K562 (cell line): ENCODE measurements at places on chromosomes 4 and X. TPM values are rescaled to one million over a fixed set of nuclear protein-coding genes. Genes with fewer than 3 reads are reported as not detected.

DNA sequence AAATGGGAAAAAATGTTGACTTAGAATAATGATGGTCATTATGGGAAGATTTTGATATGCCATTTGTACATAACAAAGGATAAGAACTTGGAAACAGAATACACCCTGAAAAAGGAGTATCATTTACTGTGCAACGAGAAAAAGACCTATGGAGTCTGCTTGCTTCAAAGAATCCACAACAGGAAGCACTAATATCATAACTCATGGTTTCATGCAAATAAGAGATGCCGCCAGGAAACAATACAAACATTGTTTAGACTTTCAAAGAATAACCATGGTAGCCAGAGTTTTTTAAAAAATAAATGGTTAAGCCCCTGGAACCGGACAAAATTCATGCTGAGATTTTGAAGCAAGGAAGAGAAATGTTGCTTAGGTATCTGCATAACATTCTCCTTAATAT, 139.9 kb upstream of the ETNPPL start:
- H3K36me3 ChIP-seq, result no peaks in the 10 kb centered on the region
- H3K27me3 ChIP-seq, result no peaks in the 10 kb centered on the region

- no peaks in the 10 kb centered on the region for H3K27me3 ChIP-seq
- H3K36me3 ChIP-seq, result peaks cover 6% of the 10 kb centered on the region; the same call in 1 of the 3 replicates
- H3K4me1 ChIP-seq, result no peaks in the 10 kb centered on the region
- DNase-seq, result no peak
- no peak overlapping the region for H3K27ac ChIP-seq
Measured at GRCh38 chr4:158243071-158243470, 32.8 kb downstream of the TMEM144 start.

DNA sequence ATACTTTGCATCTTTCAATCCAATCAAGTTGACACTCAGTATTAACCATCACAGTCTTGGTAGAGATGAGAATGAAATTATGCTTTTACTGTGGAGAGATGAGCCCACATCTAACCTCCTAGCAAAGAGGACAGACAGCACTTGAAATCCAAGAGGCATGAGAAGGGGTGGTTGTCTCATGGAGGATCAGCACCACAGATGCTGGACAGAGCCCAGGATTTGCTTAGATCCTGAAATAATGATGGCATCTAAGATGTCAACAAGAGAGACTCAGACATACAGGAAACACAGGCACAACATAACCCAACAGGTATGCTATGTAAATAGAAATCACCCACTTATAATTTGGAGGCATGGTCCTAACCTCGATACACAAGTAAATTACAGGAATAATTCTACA, 74.3 kb upstream of the VCX2 start:
- no peaks in the 10 kb centered on the region for H3K27me3 ChIP-seq
- H3K4me3 ChIP-seq, result no peak overlapping the region
- no peak for DNase-seq
- H3K27ac ChIP-seq, result no peak overlapping the region
- no peaks in the 10 kb centered on the region for H3K36me3 ChIP-seq
- H3K4me1 ChIP-seq, result no peaks in the 10 kb centered on the region

DNA sequence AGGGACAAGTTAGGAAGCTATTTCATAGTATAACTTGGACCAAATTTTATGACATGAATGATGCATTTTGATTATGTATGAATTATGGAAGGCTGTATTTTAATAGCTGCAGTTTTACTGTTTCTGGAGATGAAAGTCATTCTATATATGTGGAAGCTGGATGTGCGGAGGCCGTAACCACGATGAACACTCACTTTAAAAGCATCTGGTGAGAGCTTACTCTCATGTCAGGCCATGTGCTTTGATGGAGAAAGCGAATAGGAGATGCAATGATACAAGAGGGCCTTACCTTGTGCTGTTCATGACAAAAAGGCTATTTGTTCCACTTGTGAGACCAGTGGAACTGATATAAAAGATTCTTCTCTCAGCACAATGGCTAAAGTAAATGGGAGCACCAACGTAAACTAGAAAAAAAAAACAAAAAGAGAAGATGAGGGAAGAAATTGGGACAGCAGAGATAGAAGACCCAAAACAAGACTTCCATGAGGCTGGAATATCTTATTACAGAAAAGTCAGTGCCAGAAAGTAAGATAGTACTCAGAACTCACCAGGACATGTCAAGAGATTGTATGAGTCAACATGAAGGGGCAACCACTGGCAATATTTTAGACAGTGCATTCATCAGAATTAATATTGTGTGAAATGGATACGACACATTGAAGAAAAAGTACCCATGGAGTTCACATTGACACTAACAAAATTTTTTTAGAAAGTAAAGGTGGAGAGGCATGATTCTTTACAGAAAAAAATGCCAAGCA, 63.3 kb upstream of the GAB1 start:
- no peaks in the 10 kb centered on the region for H3K36me3 ChIP-seq
- no peaks in the 10 kb centered on the region for H3K4me1 ChIP-seq
- H3K27me3 ChIP-seq, result no peaks in the 10 kb centered on the region

DNA sequence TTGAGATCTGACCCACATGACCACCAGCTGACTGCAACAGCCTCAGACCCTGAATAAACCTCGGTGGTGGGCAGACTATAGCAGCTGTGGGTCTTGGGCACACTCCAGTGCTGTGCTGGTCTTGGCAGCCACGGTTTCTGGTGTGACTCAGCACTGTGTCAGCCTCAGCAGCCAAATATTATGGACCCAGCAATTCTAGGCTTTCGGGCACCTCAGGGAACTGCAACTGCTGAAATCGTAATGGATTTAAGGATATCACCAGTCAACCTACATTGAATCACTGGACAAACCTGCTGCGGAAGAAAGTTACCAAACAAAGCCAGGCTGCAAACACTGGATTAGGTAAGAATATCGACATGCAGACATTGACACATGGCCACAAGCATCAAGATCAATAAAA, 10.5 kb upstream of the UBE2NL start:
- H3K4me1 ChIP-seq, result no peaks in the 10 kb centered on the region
- H3K27me3 ChIP-seq, result no peaks in the 10 kb centered on the region
- no peak overlapping the region for H3K27ac ChIP-seq
- no peaks in the 10 kb centered on the region for H3K36me3 ChIP-seq
- DNase-seq, result no peak

- no peak for DNase-seq
- no peaks in the 10 kb centered on the region for H3K27me3 ChIP-seq
- no peak overlapping the region for H3K4me3 ChIP-seq
- H3K27ac ChIP-seq, result no peak overlapping the region
- no peaks in the 10 kb centered on the region for H3K36me3 ChIP-seq
Measured at GRCh38 chrX:72016881-72017783, 106.5 kb downstream of the NHSL2 start.

DNA sequence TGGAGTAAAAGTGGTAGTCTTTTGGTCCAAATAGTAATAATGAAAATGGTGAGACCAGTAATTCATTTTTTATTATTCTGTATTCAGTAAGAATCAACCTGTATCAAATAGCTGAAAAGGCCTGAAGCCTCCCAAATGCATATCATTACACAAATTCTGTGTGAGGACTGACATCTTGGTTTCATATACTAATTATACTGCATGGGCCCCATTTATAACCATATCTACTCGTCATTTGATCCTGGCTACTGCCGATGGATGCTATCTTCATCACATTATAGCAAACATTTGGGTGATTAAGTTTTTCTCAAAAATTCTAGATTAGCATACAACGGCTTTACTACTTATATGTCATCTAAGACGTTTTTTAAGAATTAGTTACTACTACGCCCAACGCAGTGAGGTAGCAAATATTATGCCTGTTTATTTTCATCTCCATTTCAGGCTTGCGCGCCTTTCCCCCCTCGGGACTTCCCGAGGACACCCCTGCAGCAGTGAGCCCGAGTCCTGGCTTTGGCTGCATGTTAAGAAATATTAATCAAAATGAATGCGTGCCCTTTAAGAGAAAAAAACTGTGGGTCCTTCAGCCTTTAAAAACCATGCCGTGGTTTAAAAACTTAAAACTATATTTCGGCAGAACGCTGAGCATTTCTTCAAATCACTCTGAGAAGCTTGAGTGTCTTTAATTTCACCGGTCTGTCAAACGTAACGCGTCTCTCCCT, 814 bp upstream of the MMAA start:
- H3K27ac ChIP-seq, result peak overlapping the region; percentile 90
- no peaks in the 10 kb centered on the region; the same call in 2 of the 3 replicates for H3K4me1 ChIP-seq
- DNase-seq, result peak; percentile 13
- no peaks in the 10 kb centered on the region for H3K36me3 ChIP-seq

GRCh38 chrX:16828124-16828908, 41.8 kb downstream of the RBBP7 start:
- H3K4me3 ChIP-seq, result no peak overlapping the region
- no peaks in the 10 kb centered on the region for H3K27me3 ChIP-seq
- no peak for DNase-seq
- H3K36me3 ChIP-seq, result peaks cover 85% of the 10 kb centered on the region

- peaks cover 6% of the 10 kb centered on the region; the same call in 1 of the 3 replicates for H3K4me1 ChIP-seq
- H3K36me3 ChIP-seq, result no peaks in the 10 kb centered on the region
- no peaks in the 10 kb centered on the region for H3K27me3 ChIP-seq
Measured at GRCh38 chr4:2834001-2834921, 9.4 kb upstream of the ADD1 start.

DNA sequence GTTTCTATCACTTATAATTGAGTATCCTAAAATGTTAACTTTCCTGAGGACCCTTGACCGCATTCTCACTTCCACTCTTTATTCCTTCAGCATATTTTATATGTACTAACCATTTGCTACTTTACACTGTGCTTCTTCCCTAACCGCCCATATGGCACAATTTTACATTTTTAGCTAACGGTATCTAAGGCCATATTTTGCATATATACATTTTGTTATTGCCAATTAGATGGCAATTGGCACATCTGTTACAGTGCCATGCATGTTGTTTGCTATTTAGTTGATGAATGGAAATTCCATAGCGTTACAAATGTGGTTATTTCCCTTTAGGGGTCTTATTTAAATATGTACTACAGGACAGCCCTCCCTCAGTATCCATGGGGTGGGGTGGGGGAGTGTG, 20.0 kb upstream of the OTUD4 start:
- no peak overlapping the region for H3K27ac ChIP-seq
- no peaks in the 10 kb centered on the region for H3K36me3 ChIP-seq
- H3K27me3 ChIP-seq, result no peaks in the 10 kb centered on the region
- peaks cover 13% of the 10 kb centered on the region; the same call in 1 of the 2 replicates for H3K4me1 ChIP-seq

Gene UBA1
- 174 TPM in 2 replicates for total RNA-seq

Gene IL2
- total RNA-seq, result 0.89 and 1.6 TPM in 2 replicates

Gene AADAT
- 0.11 TPM in 1 of 2 replicates, not detected in the other for total RNA-seq

Gene MAGEA2
- 23.5 and 27.5 TPM in 2 replicates for total RNA-seq
